Stimulated activated CD8-positive, alpha-beta memory T cell treated with anti-CD3 and anti-CD28 coated beads, Interleukin-15, amount 100 ng/mL, for 1 hour (primary cell): ENCODE measurements at places on chromosomes 3 and 15.

DNA sequence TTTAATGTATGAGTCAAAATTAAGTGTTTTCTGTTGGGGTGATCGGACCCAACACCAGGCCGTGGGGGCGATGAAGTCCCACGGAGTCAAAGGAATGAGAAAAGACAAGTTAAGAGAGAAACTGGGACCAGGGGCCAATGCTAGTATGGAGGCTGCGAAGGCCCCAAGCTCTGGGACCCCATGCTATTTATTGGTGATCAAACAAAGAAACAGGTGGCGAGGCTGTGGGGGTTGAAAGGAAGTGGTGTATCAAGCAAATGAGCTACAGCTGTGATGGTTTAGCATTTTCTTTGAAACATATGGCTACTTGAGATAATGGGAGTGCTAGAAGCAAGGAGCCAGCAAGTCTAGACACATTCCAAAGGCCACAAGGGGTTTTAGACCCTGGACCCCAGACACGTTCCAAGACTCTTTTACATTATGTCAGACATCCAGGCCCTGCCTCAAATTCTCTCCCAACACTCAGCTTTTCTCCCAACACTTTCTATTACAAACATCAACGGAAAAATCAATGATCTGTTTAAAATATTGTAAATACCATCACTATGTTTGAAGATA lies 56.0 kb upstream of the SNRPN start:
- DNase-seq = no peak

GRCh38 chr3:4765212-4765611 lies 214.0 kb upstream of the BHLHE40 start:
- no peak for DNase-seq

DNA sequence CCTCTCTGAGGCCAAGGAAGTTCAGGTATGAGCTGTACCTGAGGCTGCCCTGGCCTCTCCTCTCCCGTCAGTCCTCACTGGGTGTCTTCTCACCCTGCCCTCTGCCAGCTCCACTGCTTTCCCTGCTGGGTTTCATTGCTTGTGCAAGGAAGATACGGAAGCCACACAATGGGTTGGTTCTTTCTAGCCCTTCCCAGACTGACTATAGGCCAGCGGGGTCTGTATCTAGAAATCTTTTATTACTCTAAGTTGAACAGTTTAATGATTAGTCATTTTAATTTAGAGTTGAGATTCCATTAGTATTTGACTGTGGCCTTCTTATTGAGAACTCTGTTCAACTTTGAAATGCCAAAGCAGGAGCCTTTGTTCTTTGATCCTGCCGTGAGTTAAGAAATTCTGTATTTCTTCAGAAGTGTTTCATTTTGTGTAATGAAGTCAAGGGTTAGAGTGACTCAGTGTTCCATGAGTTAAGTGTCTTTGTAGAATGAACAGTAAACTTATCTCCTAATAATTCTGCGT lies 16.2 kb downstream of the C3orf62 start:
- DNase-seq = no peak

DNA sequence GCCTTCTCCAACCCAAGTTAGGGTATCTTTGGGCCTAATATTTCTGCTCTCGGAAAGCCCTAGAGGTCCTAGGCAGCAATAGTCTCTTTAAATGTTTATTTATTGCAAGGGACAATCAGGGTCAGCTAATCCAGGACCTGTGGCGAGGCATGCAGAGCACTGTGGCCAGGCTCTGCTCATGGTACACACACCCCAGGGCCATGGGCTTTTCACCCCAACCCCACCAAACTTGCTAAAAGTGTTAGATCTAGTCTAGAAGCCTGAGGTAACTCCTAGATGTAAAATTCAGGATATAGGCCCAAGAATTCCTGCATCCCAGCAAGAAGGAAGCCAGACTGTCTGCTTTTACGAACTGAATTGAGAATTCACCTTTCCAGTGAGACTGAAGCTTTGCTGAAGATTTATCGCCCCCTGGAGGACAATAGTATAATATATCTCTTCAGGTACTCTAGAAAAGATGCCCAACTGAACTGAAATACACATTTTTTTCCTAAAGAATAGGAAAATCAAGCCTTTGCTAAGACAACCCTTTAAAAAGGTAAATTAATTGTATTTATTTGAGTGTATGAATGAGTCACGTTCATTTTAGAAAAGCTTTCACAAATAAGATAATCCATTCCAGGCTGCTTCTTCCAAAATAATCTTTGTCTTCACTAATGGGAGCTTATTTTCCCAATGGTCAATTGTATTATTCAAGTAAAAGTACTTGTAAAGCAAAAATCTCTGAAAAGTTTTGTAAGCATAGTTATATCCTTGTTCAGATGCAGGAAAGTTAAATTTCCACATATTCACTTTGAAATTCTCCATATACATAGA lies 89.8 kb downstream of the LRRC3B start:
- DNase-seq = no peak

DNA sequence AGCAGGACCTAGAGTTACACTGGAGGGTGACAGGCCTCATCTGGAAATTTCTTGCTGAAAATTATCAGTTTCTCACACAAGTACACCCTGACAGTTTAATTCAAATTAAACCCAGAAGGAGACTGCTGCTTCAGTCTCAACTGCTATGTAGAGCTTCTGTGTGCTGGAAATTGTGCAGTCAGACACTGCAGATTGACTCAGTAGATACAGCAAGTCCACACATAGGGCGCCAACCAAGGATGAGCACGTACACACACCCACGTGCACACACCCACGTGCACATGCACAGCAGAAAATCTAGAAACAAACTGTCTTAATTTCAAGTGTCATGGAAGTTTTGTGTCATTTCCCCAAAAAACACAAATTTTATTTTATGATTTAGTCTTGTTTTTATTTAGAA lies 192.9 kb downstream of the PDE8A start:
- DNase-seq = no peak

GRCh38 chr15:88729581-88729980 lies 73.7 kb upstream of the ACAN start:
- DNase-seq = no peak

DNA sequence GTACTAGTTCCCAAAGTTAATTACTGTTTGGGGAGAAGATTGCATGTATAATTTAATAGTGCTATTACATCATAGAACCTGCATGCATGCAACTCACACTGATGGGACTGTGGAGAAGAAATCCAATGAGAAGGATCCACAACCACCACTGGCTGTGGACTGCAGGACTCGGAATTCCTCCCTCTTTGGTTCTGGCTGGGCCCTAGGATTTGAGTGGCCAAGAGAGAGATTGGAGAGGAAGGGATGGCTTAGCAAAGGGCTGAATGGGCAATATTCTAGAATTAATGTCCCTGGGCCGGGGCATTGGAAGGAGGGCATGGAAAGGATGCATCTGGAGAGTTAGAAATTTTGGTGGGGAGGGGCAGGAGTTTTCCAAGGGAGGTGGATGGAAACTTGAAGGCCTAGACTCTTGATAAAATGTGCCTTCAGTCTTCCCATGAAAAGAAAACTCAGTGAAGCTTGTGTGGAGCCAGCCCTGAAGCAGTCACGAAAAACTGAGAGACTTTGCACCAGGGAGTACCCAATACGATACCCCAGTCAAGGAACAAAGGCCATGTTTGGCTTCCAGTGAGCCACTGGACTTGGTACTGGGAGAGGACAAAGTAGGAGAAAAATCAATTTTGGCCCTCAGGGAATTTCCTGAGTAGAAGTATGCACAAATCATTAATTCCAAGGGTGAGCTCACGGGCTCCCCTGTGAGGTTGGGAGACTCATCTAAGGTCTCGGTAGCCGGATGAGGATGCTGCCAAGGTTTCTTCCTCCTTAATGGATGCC lies 31.4 kb upstream of the TPM1 start:
- DNase-seq = no peak

GRCh38 chr15:39321977-39322376 lies 258.9 kb upstream of the THBS1 start:
- DNase-seq = no peak

GRCh38 chr3:144583871-144584270 lies 612.2 kb downstream of the DIPK2A start:
- DNase-seq = no peak

GRCh38 chr3:170090601-170090981 lies 52.8 kb downstream of the GPR160 start:
- no peak for DNase-seq

GRCh38 chr15:57563416-57563815 lies 28.3 kb upstream of the MYZAP start:
- DNase-seq = no peak

GRCh38 chr3:84904816-84905555 lies 53.8 kb upstream of the CADM2 start:
- DNase-seq = no peak
